ENCODE measurements at places on chromosomes 12 and 14.

DNA sequence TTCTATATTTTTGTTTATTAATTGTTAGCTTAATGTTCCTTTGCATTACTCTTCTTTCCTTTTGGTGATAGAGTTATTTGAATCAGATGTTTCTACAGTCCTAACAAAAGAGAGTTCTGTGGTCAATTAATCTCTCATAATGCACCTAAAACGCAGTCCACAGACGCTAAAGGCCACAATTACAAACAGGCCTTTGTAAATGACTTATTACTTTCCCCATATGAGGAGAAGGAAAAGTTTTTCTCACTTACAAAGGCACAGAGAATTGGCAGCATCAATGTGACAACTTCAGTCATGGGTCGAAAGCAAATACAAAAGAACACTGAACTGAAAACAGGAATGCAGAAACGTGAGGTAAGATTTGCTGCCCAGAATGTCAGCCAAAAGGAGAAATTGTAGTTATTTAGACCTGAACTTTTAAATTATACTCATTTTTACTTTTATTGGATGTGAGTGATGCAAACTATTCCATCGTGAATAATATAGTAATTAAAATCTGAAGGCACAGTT is 142.0 kb upstream of the SYT10 start:
- DNase-seq, result no peak

DNA sequence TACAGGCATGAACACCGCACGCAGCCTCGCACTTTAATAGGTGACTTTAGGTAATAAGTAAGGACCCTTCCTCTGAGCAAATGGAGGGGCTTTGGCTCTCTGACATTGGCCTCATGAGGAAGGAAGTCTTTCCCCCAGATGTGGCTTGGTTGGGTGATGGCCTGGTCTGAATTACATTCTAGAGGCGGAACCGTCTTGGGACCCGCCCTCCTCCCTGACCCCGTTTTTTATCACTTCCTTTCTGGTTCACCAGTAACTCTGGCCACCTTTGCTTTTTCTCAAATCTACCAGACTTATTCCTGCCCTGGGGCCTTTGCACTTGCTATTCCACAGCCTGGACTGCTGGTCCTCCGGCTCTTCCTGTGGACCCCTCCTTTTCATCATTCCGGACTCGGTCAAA is 13.4 kb downstream of the ALDH2 start:
- DNase-seq, result no peak

DNA sequence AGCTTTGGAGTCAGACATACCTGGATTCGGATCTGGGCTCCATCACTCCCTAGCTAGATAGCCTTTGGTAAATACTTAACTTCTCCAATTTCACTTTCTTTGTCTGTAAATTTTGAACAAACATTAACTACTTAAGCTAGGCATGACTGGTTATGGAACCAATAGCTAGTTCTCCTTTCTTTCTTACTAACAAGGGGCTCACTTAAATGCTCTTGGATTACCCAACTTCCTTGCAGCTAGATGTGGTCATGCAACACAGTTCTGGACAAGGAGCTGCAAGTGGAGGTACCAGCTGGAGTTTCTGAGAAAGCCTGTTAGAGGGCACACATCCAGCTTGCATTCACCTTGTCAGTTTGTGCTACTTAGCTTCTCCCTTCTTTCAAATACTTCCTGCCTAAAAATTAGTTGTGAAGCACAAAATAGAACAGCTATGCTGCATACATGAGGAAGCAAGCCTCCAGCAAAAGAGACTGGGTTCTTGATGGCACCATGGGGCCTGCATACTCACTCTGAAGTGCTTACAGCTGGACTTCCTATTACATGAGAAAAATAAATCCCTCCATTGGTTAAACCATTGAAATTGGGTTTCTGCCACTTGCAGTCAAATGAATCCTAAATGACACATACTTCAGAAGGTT is 210.1 kb upstream of the EEA1 start:
- no peak for DNase-seq

- no peak for DNase-seq
Measured at GRCh38 chr14:71208702-71209357, 301.6 kb downstream of the PCNX1 start.

DNA sequence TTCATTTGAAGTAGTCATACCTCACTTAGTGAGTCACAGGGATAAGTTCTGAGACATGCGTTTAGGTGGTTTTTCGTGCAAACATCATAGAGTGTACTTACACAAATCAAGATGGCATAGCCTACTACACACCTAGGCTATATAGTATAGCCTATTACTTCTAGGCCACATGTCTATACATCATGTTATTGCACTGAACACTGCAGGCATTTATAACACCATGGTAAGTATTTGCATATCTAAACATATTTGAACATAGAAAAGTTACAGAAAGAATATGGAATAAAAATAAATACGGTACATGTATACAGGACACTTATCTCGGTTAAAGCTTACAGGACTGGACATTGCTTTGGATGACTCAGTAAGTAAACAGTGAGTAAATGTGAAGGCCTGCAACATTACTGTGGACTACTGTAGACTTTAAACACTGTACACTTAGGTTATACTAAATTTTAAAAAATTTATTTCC is 670.6 kb downstream of the SLC16A7 start:
- DNase-seq, result no peak

DNA sequence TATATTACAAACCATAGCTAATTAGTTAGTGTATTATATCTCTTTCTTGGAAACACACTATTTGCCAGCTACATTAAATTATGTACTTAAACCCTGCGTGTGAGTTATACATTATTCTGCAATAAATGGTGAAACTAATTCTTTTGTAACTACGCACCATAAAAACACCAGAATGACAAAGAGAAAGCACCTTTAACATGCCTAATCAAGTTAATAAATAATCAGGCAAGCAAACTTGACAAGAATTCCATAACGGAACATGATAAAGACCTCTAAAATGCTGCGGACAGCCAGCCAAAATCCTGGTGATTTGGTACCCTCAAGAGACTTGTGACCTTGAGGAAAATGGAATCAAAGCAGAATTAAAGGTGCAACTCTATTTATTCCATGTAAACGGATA is 375.3 kb upstream of the KITLG start:
- DNase-seq, result no peak

- DNase-seq, result no peak
Measured at GRCh38 chr12:66688846-66689439, 10.1 kb upstream of the GRIP1 start.

- no peak for DNase-seq
Measured at GRCh38 chr14:81521356-81521755, 12.3 kb downstream of the SEL1L start.

- no peak for DNase-seq
Measured at GRCh38 chr12:116336542-116337065, 59.1 kb upstream of the MED13L start.

DNA sequence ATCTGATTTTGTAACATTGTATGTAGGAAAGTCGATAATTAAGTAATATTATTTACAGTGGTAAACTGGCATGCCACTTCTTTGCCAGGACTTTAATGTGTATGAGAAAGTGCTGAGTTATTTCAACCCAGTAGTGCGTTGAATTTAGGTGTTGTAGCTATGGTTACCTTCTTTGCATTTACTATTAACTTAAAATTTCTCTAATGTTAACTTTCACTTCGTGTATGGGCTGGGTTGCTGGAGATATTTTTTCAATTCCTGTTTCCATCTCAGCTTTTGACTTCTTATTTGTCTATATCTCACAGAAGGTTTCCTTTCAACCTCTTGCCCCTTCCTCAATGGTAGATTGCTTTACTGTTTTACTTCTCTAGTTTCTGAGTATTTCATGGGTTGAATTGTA is 1345.6 kb downstream of the FSCB start:
- DNase-seq, result no peak

- no peak for DNase-seq
Measured at GRCh38 chr12:98893126-98893674, 248.1 kb downstream of the APAF1 start.

- no peak for DNase-seq
Measured at GRCh38 chr12:132111654-132112304, 32.3 kb downstream of the DDX51 start.

GRCh38 chr12:74646831-74647230 is 109.2 kb downstream of the ATXN7L3B start:
- no peak for DNase-seq

- no peak for DNase-seq
Measured at GRCh38 chr12:25135531-25136154, 59.3 kb downstream of the DNAI7 start.

GRCh38 chr14:74249433-74250375 is 10.5 kb downstream of the VSX2 start:
- no peak for DNase-seq

- no peak for DNase-seq
Measured at GRCh38 chr12:124332058-124332672, 37.3 kb downstream of the RFLNA start.

GRCh38 chr12:56998981-56999380 is 7.4 kb downstream of the ZBTB39 start:
- DNase-seq, result no peak

DNA sequence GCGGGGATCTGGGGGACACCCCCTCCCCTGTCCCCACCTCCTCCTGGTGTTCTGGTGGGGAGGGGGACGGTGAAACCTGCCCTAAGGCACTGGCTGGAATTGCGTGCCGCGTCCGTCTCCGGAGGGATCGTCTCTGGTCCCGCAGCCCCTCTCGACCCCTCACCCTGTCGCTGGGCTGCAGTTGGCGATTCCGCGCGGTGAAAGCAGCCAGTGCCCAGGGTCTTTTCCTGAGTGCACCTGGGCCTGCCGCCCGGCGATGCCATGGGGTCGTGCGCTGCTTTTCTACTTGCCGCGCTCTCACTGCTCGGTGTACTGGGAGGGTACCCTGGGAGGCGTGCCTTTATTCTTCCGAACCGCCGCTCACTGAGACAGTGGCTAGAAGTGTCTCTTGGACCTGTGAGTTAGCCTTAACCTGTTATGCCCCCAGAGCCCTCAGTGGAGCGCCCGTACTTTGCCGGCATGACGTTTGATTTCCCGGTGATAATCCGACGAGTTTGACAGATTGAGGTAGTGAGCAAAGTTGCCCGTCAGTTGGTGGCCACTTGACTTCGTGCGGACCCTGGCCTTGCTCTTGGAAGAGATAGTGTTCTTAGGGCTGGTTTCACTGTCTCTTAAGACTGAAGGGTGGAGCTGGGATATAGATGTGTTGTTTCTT is 788 bp downstream of the SFSWAP start:
- DNase-seq, result no peak

DNA sequence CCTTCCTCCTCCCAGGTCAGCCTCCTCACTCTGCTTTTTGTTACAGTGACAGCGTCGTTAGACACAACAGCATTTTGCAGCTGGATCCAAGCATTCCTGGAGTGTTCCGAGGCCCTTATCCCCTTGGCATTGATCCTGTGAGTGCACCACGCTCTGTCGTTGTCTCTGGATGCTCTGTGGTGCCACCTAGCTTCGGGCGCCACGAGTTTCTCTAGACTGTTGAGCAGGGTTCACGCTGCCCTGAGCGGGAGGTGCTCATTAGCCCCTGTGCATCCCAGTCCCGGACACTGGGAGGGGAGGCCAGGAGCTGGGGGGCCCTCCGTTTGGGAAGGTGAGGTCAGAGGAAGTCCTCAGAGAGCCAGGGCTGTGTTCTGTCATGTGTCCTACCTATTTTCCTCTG is 17.3 kb upstream of the DNAH10 start:
- DNase-seq, result no peak

DNA sequence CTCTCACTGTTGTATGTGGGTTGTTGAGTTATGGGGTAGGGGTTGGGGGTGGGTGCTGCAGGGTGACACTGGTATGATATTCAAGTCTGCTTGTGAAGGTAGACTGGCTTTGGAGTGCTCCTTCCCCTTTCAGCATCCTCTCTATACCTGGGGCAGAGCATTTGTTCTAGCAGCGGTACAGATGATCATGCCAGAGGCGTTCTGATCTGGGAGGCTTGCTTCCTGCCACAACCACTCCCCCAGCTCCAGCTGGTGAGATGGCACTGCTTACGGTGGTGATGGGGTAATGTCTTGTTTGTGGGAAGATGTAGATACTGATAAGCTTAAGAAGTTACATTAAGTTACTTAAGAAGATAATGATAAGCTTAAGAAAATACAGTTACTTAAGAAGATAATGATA is 131.8 kb downstream of the ERC1 start:
- no peak for DNase-seq

GRCh38 chr12:97568336-97569180 is 106.0 kb downstream of the RMST start:
- no peak for DNase-seq

DNA sequence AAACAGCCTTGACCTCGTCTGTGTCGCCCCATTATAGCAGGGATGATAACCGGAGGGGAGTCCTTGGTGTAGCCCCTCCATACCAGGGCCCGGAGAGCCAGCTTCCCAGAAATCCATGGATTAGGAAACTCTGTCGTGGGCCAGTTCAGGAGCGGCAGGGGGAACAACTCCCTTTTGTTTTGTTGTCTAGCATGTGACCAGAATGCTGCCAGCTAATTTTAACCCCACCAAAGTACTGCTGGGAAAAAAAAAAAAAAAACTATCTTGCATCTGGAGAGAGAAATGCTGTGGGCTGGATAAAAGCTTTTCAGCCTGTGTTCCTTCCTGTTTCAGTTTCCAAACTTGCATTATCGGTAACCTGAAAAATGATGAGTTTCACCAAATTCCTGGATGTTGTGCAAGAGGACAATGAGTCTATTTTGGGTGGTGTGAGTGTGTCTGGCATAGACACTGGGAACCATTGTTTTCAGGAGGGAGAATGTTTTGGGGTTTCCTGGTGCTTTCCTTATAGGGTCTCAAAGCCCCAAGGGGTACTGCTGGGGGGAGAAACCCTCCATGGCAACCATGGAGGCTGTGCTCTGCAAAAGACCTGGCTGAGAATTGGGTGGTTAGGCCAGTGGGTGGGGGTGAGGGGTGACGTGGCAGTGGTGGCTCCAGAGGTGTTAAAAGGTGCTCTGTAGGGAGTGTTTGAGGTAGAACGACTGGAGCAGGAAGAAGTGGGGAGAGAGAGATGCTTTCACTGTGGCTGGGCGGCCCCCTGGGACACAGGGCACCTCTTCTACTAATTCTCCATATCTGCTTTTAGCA is 14.9 kb upstream of the IRF2BPL start:
- no peak for DNase-seq

- no peak for DNase-seq
Measured at GRCh38 chr12:54716261-54716660, 68.1 kb upstream of the DCD start.

GRCh38 chr12:22743700-22744099 is 118.7 kb downstream of the ETNK1 start:
- DNase-seq, result no peak

GRCh38 chr12:119176267-119177055 is 2.3 kb upstream of the HSPB8 start:
- no peak for DNase-seq

DNA sequence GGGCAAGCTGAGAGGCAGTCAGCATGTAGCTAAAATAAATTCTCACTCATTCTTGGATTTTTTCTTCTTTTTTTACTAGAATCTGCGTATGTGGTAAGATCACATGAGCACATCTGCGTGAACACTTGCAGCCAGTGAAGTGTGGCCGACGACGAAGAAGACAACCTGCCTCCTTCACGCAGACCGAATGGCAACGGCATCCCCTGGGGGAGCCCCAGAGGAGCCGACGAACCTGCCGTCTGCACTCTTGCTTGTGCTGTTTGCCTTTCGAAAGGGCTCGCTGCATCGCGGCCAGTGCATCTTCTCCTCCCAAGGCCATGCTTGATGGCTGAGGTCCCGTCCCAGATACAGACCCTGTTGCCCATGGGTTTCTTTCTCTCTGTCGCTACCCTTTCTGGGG is 113.8 kb downstream of the KCNK10 start:
- DNase-seq, result no peak

All from type B pancreatic cell (in vitro differentiated cells).